Activated T-cell treated with anti-CD3 and anti-CD28 coated beads for 1 hour (primary cell): ENCODE measurements at places on chromosomes 1 and 21.
A peak's percentile ranks its signal among the peaks of the same experiment; 100 is the strongest.

DNA sequence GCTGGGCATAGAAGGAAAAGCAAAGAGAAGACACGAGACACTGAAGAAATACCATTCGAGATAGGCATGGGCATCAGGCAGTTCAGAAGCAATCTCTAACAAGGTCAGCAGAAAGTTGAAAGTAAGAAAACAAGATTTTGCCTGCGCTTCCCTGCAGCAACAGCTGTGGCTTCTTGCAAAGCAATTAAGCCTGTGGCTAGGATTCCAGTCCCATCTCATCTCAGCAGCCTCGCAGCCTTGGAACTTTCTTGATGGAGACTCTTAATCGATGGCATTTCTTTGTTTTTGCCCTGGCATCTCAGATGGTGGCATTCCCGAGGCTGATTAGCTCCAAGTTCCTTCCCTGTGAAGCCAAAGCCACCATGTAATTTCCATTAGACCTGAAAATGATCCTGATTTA, 64.6 kb upstream of the SPAG17 start:
- no peak for DNase-seq

- DNase-seq: no peak
Observed at GRCh38 chr1:84121360-84121759, 22.7 kb upstream of the PRKACB start.

- DNase-seq: no peak
Observed at GRCh38 chr1:70017770-70018169, 187.6 kb downstream of the LRRC40 start.

DNA sequence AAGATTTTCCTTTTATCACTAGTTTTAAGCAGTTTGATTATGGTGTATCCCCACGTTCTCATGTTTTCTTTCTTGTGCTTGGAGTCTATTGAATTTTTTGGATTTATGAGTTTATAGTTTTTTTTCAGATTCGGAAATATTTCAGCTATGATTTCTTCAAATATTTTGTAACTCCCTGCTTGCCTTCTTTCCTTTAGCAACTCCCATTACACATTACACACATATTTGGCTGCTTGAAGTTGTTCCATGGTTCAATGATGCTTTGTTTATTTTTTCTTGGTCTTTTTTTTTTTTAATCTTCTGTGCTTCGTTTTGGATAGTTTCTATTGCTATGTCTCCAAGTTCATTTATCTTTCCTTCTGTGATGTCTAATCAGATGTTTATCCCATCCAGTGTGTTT, 48.5 kb upstream of the WARS2 start:
- DNase-seq: no peak

- no peak for DNase-seq
Observed at GRCh38 chr21:38476385-38476784, 21.9 kb downstream of the ERG start.

GRCh38 chr1:186002406-186002805, 268.2 kb downstream of the HMCN1 start:
- DNase-seq: no peak

DNA sequence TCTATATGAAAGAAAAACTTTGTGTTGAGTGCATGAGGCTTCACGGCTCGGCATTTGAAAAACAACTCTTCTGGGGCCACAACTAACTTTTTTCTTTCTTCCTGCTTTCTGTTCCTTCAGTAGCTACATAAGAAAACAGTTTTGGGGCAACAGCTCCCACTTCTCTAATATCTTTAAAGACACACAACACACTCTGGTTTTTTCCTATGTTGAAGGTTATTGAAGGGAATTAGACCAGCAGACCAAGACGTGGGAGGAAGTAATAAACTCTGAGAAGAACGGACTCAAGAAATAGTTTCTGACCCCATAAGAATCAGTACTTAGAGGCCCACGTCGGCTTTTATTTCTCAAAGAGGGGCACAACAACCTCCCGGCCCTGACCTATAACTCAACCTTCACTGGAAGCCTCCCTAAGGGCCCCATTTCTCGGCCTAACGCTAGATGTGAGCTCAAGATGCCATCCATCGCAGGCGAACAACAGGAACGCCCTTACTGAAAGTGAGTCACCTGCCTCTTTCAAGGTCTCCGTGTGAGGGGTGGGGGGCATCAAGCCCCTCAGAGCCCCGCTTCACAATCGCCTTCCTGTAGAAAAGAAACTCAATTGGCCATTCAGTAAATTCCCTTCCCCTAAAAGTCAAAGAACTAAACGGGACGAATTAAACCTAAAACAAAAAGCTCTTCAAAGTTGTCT, 844 bp downstream of the ZMYM6 start:
- DNase-seq: peak; percentile 17

GRCh38 chr1:4433075-4433474, 221.3 kb upstream of the AJAP1 start:
- no peak for DNase-seq

- no peak for DNase-seq
Observed at GRCh38 chr1:153360190-153360589, 2.5 kb downstream of the S100A9 start.

- DNase-seq: no peak
Observed at GRCh38 chr1:4935807-4936206, 281.4 kb downstream of the AJAP1 start.

DNA sequence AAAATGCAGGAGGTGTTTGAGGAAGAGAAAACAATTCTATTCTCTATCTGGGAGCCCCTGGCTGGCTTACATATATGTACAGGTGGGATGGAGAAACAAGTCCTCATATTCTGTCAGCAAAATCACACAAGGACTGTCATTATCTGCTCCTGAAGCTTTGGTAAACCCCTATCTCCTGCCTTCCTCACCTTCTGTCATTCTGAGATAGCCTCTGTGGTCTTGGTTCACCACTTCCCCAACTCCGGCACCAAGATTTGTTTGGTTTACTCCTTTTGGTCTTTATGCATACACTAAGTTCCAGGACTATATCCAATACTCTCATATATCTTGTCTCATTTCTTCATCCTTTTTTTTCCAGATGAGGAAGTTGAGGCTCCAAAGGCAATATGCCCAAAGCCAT, 551.1 kb downstream of the PLPP3 start:
- no peak for DNase-seq

DNA sequence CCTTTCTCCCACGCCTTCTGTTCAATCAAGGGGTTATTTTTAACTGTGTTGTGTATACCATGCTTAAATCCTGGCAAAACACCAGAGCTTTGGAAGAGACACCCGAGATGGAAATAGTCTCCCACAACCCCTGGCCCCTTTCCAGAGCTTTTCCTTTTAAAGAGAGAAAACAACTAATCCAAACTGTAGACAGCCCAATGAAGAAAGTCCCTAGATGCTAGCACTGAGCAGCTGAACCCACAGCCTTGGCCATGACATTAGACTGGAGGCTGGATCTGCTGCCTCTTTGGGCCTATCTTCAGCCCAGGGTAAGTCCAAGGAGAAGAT, 64.9 kb upstream of the ARTN start:
- no peak for DNase-seq

DNA sequence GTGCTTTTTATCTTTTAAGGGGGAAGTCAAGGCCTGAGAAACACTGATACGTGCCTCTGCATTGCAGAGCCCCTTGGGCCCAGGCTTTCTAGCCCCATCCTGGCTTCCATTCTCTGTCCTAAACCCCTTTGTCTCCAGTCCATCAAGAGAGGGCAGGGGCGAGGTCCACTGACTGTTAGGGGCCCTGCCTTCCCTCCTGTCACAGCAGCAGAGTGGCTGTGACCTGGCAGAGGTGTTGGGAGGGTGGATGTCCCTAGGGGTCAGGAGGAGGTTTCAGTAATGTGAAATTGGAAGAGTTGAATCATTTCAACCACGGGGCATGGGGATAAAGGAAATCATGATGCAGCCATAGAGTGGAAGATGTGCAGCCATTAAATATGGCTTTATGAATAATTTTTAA, 24.0 kb downstream of the SOX13 start:
- DNase-seq: no peak

DNA sequence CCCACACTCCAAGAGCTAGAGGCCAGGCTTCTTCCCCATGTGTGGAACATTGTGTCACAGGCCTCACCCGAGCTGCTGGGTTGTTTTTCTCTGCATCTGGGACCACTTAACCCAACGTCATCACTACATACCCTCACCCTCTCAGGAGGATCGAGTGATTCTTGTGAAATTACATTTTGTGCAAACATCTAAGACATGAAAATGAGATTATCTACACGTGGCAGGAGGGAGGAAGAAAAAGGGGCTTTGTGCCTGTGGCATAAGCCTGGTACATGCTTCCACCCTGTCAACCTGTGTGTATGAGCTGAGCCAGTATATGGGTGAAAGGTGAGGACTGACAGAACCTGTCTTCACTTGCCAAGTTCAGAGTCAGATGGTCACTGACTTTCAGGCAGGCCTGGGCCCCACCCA, 1.6 kb downstream of the CPT2 start:
- no peak for DNase-seq

- no peak for DNase-seq
Observed at GRCh38 chr1:90476411-90476810, 240.7 kb downstream of the BARHL2 start.
